Stimulated activated CD8-positive, alpha-beta memory T cell treated with anti-CD3 and anti-CD28 coated beads, Interleukin-12 subunit alpha, Interleukin-12 subunit beta, amount 100 ng/mL, for 4 hours (primary cell): ENCODE measurements at places on chromosomes 12 and 14.
A peak's percentile ranks its signal among the peaks of the same experiment; 100 is the strongest.

DNA sequence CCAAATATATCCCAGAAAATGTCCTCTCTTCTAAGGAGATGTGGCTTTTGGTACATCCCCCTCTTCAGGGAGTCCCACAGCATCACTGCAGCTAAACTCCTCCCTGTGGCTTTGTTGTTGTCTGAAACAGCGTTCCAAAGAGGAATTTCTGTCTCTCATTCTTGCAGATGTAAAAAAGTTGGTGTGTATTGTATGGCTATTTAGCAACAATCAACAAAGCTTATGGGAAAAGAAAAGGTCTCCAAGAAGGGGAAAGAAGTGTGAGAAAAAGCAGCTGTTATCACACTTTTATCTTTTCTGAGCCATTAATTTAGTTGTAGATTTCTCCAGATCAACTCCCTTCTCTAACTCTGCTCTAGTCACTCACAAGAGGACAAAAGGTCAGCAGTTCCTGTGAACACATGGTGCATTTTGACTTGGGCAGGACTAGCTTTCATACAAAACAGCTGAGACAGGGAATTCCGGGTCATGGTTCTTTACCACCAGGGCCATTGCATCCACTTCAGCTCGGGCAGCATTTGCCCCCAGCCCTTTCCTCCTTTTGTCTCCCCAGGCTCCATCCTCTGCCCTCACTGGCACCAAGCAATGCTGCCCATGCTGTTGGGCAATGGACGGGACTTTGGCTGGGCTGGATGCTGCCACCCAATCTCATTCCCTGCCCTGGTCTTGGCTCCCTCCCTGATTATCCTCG, 184.7 kb downstream of the TMX1 start:
- no peak for DNase-seq

GRCh38 chr12:55828357-55828756, 1.0 kb downstream of the DNAJC14 start:
- no peak for DNase-seq

DNA sequence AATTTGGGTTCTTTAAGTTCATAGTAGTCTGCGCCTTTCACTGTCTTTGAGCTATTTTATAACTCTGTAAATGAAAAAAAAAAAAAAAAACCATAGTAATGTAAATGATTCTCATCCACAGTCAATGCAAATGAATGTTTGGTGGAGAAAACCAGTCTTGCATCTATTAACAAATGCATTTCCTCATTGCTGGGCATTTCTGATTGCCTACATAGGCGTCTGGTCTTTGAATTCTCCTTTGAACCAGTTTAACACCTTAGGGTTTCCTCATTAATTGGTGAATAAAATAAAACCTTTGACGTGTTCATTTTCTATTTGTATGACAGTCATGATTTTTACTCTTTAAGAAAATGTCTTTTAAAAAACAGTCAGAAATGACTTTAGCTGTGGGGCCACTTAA, 114.8 kb downstream of the C12orf75 start:
- DNase-seq = no peak

DNA sequence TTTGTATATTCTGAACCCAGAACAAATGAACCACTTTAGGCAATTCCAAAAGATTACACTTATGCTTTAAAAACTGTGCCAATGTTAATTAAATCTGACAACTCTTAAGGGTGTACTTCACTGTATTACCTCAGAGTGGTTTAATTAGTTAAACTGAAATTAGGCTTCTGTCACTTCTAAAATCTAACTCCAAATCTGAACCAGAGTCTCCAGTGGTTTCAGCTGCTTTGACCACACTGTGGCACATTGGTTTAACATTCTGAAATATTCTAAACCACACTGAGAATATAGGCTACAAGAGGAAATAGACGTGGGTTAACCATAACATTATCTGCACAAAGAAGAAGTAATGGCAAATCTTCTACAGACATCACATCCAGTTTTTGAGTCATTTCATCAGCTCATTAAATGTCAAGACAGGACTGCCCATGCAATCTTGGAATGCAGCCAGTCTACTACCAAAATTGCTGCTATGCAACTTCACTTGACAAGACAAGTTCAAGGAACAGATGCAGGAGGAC, 94.8 kb downstream of the LRP6 start:
- DNase-seq = no peak

DNA sequence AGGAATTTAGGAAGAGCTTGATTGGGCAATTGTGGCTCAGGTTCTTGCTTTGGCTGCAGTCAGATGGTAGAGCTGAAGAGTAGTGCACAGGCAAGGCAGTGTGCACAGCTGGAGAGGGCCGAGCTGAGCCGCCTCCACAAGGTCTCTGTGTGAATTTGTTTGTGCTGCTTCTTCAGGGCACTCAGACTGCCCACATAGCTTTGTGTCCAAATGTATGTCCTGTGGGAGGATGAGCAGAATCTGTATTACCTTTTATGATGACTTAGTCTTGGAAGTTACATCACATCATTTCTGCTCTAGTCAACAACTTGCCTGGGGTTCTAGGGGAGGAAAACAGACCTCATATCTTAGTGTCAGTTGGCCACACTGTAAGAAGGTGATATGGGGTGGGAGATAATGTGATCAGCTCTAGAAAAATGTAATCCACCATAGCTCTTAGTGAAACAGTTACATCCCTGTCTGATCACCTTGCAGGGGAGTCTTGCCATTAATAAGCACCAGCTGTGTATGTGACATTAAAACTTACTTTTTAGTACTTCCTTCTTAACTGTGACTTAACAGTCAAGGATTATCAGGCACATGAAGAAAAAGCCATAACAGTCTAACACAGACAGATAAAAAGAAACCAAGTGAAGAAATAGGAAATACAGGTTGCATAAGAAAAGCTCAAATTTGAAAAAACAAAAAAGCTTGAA, 53.4 kb downstream of the RCOR1 start:
- no peak for DNase-seq

DNA sequence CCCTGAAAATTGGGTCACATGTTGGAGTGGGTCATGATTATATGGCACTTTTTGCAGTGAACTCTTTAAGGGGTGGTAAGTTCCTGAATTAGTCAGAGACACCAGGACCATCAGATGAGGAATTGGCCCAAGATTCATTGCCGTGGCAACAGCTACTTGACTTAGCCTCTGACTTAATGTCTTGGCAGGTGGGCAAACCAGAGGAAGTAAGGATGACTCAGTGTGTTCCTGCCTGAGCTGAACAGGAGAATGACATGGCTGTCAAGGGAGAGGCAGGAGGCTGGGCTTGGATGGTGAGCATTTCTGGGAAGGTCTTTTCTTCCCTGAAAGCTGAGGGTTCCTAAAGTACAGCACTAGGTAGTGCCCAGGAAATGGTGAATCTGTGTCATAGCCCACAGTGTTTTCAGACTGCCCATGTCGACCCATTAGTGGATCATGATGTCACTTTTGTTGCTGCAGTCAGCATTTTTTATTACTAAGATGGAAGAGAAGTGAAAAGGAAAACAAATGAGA, 170.1 kb upstream of the PWP1 start:
- DNase-seq = peak; percentile 6

DNA sequence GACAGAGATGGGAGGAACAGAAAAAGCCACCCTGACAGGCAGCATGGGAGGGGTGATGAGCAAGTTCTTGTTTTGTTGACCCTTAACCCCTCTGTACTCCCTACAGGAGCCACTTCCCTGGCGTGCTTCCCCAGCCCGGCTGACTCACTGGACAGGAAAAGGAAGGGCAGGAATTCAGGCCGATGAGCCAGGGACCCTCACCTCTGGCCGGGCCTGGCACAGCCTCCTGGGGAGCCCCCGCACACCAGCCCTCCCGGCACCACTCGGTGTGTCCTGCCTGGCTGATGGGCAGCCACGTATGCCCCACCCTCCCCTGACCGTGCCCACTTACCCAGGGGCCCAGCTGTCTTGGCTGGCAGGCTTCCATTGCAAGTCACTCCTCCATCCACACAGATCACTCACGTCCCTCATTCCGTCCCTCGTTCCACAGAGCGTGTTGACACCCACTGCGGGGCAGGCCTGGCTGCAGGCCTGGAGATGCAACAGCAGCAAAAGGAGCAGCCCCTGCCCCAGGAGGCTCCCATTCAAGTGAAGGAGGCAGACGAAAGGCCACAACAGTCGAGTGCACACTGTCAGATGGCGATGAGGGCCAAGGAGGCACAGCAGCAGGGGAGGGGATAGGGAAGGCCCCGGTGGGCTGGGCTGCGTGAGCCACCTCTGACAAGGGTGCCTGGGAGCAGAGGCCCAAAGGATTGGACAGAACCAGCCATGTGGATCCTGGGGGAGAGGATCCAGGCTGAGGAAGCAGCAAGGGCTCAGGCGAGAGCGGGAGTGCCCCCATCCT, 19.7 kb upstream of the CD9 start:
- no peak for DNase-seq

DNA sequence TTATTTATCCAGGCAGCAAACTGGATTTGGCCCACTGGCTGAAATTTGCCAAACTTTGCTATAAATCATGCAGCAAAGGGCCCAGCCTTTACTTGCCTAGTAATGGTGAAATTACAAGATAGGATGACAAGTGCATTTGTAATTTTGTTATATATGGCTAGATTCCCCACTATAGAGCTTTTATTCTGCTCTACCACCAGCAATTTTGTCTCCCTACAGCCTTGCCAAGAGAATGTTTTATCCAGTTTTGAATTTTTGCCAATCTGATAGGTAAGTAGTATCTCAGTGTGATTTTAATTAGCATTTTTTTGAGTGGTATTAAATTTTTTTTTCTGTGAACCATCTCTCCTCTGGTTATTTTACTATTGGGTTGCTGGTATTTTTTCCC, 161.6 kb downstream of the SLC41A2 start:
- no peak for DNase-seq

DNA sequence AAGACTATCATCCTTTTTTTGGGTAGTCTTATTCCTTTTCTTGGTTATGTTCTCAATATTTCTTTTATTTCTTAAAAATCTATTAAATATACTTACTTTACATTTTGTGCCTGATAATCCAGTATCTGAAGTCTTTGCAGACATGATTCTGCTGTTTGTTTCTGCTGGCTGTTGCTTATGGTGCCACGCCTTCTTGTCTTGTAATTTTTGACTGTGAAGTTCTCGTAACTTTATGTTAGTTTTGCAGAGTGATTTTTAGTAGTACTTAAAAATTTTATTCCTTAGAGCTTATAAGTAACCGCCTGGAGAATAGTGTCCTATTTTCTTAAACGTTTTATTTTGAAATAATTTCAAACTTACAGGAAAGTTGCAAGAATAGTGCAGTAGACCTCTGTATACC, 10.5 kb downstream of the FRS2 start:
- no peak for DNase-seq

GRCh38 chr14:53043027-53043581, 92.3 kb upstream of the FERMT2 start:
- no peak for DNase-seq

GRCh38 chr12:68804657-68805591, 3.1 kb upstream of the MDM2 start:
- DNase-seq = no peak

DNA sequence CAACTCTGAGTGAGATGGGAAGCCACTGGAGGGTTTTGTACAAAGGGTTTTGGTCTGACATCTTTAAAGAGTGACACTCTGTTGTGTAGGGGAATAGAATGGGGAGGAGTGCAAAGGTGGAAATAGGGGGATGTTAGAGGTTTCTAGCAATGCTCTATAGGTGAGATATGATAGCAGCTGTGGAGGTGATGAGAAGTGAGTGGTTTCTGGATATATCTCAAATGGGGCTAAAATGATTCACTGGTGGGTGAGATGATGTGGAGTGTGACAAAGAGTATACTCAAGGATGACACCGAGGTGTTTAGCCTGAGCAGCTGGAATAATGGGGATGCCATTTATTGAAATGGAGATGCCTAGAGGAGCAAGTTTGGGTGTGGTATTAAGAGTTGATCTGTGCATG, 426.4 kb downstream of the PCNX1 start:
- DNase-seq = no peak

- no peak for DNase-seq
Measured at GRCh38 chr12:54159589-54159988, 29.2 kb downstream of the SMUG1 start.

GRCh38 chr12:124994437-124994975, 1.1 kb downstream of the BRI3BP start:
- DNase-seq = no peak

DNA sequence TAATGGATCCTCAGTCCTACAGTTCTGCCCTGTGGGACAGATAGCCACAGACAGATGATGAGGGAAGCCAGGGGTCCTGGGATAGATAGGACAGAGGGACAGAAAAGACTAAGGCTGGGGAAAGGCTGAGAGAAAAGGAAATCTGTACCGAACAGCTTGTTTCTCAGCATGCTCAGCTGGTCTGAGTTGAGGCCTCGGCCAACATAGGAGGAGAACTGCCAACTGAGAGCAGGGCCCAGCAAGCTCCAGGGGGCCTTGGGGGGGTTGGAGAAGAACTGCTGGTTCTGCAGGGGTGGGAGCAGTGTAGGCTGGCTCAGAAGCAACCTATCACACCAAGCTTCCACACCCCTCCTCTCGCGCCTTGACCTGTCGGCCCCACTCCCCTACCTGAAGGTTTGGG, 10.1 kb downstream of the IL23A start:
- DNase-seq = no peak
